GM23248 (cell line): ENCODE measurements at places on chromosomes 3 and 15.
A peak's percentile ranks its signal among the peaks of the same experiment; 100 is the strongest.

DNA sequence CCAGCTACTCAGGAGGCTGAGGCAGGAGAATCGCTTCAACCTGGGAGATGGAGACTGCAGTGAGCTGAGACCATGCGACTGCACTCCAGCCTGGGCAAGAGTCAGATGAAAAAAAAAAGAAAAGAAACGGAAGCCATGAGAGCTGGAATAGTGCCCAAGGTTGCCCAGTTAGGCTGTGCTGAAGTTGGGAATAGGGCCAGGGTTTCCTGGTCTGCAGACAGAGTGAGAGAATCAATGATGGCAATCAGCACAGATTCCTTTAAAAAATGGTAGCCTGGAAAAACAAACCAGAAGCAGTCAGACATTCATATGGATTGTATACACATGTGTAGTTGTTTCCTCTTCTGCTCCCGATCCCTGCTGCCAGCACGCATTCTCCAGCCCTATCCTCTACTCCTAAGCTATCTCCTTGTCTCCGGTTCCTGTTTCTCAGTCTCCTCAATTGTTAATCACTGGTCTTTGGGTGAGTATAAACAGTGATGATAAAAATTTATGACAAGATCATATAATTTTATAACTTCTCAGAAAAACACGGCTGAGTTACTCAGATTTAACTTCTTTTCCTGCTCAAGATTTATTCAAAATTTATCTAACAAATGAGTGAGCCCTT, 316.2 kb upstream of the UMPS start:
- peaks cover 6% of the 10 kb centered on the region; the same call in 1 of the 2 replicates for H3K27me3 ChIP-seq
- H3K27ac ChIP-seq = no peak overlapping the region
- H3K36me3 ChIP-seq = no peaks in the 10 kb centered on the region
- H3K4me1 ChIP-seq = peaks cover 5% of the 10 kb centered on the region; the same call in 1 of the 2 replicates

GRCh38 chr15:58684751-58685150, 64.8 kb downstream of the ADAM10 start:
- no peaks in the 10 kb centered on the region for H3K36me3 ChIP-seq
- H3K27ac ChIP-seq = no peak overlapping the region
- H3K27me3 ChIP-seq = no peaks in the 10 kb centered on the region
- peaks cover 18% of the 10 kb centered on the region; the same call in 1 of the 2 replicates for H3K4me1 ChIP-seq

DNA sequence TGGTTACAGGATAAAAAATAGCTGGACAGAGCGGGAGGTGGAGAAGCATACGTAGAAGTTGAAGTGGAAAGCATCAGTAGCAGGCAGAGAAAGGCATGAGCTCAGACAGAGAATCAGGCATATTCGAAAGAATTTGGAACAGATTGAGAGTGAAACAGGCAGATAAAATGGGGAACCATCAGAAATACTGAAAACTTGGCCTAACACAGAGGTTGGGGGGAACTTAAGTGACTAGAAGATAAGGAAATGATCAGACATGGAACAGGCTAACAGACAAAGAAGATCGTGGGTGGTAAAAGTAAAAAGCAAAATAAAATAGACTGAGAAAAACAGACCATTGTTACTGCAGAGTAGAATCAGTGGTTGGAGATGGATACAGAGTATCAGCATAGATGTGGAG, 32.9 kb downstream of the GTF2E1 start:
- no peak overlapping the region for H3K4me3 ChIP-seq
- peaks cover 7% of the 10 kb centered on the region; the same call in 1 of the 2 replicates for H3K4me1 ChIP-seq
- no peak overlapping the region for H3K27ac ChIP-seq
- H3K27me3 ChIP-seq = no peaks in the 10 kb centered on the region

DNA sequence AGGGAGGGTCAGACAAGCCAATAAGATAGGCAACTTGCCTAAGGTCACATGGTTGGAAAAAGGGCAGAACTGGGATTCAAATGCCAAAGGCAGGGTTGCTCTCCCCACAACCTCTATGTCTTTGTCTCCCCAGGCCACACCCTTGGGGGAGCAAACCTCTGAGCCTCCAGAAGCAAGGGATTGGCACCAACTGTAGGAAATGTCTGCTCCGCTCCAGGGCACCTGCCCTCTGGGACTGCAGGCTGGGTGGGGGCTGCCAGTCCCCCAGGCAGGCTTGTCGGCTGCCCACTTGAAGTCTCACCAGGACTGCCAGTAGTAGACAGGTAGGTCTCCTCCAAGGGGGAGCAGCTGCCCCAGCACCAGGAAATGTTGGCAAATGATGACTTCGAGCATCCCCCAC, 2.0 kb downstream of the FAM3D start:
- H3K36me3 ChIP-seq = no peaks in the 10 kb centered on the region
- H3K4me3 ChIP-seq = no peak overlapping the region
- H3K27me3 ChIP-seq = peaks cover 5% of the 10 kb centered on the region; the same call in 1 of the 2 replicates
- no peaks in the 10 kb centered on the region for H3K4me1 ChIP-seq

DNA sequence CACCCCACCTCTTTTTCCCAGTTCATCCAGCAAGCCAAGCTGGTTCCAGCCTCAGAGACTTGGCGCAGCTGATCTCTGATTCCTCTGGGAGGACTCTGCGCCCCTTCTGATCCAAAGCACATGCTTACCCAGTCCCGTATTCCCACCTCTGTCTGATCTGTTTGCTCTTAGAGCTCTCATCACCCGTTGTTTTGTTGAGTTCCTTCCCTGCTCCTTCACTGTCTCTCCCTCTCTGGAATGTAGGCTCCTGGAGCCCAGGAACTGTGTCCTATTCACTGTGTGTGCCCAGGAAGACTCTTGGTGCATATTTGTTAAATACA, 1.3 kb upstream of the ZXDC start:
- no peak overlapping the region for H3K27ac ChIP-seq
- no peaks in the 10 kb centered on the region for H3K27me3 ChIP-seq
- H3K4me3 ChIP-seq = no peak overlapping the region
- H3K4me1 ChIP-seq = peaks cover 24% of the 10 kb centered on the region
- H3K36me3 ChIP-seq = no peaks in the 10 kb centered on the region
- no peak for DNase-seq

DNA sequence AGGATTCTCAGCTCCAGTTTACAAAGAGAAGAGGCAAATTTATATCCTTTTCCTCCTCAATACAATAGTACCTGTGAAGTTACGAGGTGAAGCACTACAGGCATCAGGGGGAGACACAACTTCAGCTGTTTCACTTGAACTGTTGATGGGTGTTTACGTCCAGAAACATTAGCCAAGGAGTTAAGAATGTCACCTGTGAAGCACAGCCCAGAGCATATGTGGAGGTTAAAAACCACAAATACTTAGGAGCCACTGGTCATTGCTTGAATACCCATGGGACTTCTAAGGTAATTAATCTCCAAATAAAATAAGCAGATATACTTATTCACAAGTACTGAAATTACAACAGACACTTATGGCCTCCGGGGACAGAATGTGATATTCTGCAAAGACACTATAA, 246.5 kb downstream of the ULK4 start:
- no peak for DNase-seq
- no peak overlapping the region for H3K4me3 ChIP-seq
- no peak overlapping the region for H3K27ac ChIP-seq

DNA sequence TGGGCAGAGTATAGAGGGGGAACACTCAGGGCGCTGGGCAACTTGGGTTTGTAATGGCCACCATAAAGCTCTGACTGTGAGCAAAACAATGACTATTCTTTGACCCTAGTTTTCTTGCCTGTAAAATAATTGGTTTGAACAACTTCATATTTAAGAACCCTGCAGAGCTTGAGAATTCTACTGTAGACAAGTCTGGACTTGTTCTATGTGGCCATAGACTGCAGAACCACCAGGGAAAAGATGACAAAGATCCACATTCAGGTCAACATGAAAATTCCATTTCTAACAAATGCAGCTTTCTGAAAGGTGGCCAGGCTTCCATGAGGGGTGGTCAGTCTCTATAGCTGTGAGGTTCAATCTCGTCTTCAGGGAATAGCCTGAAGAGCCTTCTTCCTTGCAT, 239.4 kb upstream of the LRRN1 start:
- no peaks in the 10 kb centered on the region for H3K27me3 ChIP-seq
- no peak overlapping the region for H3K4me3 ChIP-seq
- no peak for DNase-seq
- H3K4me1 ChIP-seq = no peaks in the 10 kb centered on the region
- no peak overlapping the region for H3K27ac ChIP-seq

DNA sequence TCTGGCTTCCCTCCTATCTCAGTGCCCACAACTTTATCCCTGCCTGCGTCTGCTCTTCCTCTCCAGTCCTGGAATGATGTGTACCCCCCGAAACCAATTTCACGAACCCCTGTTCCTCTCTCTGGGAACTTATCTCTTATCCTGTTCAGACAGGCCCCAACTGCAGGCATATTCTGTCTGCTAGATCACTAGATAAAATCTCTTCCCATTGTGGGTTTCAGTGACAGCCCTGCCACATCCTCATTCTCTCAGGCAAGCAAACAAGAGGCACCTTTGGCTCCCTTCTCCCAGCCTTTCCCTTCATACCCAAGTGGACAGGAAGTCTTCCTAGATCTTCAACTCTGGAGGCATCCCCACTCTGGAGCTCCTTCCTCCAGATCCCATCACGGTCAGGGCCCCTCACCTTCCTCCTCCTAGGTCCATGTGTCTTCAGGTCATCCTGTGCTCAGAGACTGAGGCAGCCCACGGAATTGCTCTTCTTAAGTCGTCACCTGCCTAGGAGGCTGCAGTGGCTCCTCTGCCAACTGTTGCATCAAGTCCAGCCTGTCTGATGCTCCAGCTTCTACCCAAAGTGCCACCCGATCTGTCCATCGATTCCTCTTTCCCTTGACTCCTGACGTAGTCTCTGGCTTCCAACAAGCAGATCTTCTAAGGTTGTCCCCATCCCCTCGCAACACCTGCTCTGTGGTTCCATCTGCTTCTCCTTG, 190.8 kb downstream of the SLCO3A1 start:
- no peak overlapping the region for H3K4me3 ChIP-seq
- H3K36me3 ChIP-seq = no peaks in the 10 kb centered on the region
- no peak overlapping the region for H3K27ac ChIP-seq
- H3K4me1 ChIP-seq = no peaks in the 10 kb centered on the region

- H3K27ac ChIP-seq = no peak overlapping the region
- H3K27me3 ChIP-seq = 0 out of 2 replicates have a peak, but pooled peaks cover 11% of the 10 kb centered on the region
- no peak overlapping the region for H3K4me3 ChIP-seq
- H3K36me3 ChIP-seq = no peaks in the 10 kb centered on the region
These were observed 23.1 kb upstream of the TRIM71 start for GRCh38 chr3:32794487-32795308.

DNA sequence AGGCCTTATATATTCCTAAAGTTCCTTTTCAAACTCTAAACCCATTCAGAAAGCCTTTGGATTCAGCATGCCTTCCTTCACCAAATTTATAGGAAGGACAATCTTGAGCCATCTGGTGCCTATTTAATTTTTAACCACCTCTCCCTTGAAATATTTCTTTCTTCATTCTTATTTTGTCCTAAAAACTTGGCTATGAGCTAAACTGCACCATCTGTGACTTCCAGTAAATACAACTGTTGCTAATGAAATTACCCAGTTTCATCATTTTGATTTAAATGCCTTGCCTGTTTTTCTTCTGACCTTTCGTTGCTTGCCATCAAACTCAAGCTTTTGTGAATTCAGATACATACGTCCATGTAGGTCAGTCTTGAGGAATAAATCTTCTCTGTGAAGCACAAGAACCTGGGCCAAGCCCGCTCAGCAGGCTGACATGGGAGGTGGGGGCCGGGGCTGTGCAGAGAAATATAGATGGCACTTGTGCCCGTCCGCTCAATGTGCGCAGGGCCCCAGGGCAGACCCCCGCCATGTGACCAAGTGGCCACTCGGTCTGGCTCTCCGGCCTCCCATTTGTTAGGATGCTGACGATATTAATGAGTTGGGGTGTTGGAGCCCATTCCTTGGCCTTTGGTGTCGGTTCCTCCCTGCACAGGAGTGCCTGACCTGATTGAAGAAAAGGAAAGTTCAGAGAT, 335.9 kb downstream of the VPS13C start:
- no peak overlapping the region for H3K27ac ChIP-seq
- peaks cover 12% of the 10 kb centered on the region; the same call in 1 of the 2 replicates for H3K27me3 ChIP-seq
- H3K4me1 ChIP-seq = no peaks in the 10 kb centered on the region
- DNase-seq = no peak

DNA sequence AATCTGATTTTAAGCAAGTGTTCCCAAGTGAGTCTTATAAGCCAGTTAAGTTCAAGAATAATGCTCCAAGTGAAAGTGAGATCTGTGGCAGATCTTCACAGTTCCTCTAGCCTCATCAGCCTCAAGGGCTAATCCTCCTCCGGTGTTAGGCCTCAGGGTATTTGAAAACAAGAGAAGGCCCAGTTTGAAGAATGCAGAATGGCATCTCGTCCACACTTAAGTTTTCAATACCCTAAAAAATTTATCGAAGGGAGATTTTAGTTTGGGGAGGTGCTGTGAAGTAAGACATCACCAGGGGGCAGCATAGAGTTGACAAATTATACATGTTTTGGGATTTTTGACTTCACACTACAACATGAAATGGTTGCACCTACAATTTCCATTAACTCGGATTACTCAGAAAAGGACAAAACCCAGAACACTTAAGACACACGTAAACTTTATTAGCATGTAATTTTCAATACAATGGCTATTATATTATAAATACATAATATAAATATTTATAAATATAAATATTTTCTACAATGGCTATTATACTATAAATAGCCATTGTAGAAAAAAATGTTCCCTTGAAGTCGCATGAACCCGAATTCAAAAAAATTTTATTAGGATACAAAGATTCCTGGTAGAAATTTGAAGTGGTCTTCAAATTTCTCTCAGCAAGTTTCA, 2.3 kb upstream of the TMEM266 start:
- no peaks in the 10 kb centered on the region for H3K36me3 ChIP-seq
- peak; percentile 58 for DNase-seq
- peaks cover 68% of the 10 kb centered on the region for H3K27me3 ChIP-seq
- no peak overlapping the region for H3K27ac ChIP-seq
- H3K4me1 ChIP-seq = no peaks in the 10 kb centered on the region; the same call in 1 of the 2 replicates

DNA sequence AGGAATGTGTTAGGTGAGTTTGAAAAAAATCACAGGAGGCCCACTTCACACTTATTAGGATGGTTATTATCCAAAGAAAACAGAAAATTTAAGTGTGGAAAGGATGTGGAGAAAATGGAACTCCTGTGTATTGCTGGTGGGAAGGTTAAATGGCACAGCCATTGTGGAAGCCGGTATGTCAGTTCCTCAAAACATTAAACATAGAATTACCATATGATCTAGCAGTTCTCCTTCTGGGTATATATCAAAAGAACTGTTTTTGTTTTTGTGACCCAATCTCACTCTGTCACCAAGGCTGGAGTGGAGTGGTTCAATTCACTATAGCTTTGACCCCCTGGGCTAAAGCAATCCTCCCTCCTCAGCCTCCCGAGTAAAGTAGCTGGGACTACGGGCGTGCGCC, 10.4 kb upstream of the ZFYVE19 start:
- no peaks in the 10 kb centered on the region for H3K36me3 ChIP-seq
- no peaks in the 10 kb centered on the region for H3K27me3 ChIP-seq
- H3K27ac ChIP-seq = no peak overlapping the region
- peaks cover 12% of the 10 kb centered on the region for H3K4me1 ChIP-seq
- H3K4me3 ChIP-seq = no peak overlapping the region

DNA sequence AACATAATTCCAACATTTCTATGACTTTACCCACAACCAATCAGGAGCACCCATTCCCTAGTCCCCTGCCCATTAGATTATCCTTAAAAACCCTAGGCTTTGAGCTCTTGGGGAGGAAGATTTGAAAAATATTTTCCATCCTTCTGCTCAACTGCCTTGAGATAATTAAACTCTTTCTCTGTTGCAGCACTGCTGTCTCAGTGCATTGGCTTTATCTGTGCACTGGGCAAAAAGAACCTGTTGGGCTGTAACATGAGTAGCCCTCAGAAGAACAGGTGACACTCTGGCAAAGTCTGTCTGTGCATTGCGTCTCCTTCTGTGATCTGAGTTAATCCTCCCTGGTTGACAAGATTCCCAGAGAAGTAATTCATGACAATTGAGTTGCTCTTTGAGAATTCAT, 83.9 kb downstream of the ZMAT3 start:
- no peaks in the 10 kb centered on the region for H3K27me3 ChIP-seq
- H3K4me1 ChIP-seq = no peaks in the 10 kb centered on the region
- H3K27ac ChIP-seq = no peak overlapping the region
- H3K4me3 ChIP-seq = no peak overlapping the region

- no peak for DNase-seq
- no peak overlapping the region for H3K27ac ChIP-seq
- H3K4me3 ChIP-seq = no peak overlapping the region
- no peaks in the 10 kb centered on the region for H3K36me3 ChIP-seq
- H3K27me3 ChIP-seq = no peaks in the 10 kb centered on the region; the same call in 1 of the 2 replicates
These were observed 109.9 kb downstream of the RPLP1 start for GRCh38 chr15:69562564-69562963.
